ENCODE measurements at places on chromosomes 11 and 22.

GRCh38 chr22:50676661-50677492 lies 4.3 kb downstream of the SHANK3 start:
- no peak for DNase-seq

DNA sequence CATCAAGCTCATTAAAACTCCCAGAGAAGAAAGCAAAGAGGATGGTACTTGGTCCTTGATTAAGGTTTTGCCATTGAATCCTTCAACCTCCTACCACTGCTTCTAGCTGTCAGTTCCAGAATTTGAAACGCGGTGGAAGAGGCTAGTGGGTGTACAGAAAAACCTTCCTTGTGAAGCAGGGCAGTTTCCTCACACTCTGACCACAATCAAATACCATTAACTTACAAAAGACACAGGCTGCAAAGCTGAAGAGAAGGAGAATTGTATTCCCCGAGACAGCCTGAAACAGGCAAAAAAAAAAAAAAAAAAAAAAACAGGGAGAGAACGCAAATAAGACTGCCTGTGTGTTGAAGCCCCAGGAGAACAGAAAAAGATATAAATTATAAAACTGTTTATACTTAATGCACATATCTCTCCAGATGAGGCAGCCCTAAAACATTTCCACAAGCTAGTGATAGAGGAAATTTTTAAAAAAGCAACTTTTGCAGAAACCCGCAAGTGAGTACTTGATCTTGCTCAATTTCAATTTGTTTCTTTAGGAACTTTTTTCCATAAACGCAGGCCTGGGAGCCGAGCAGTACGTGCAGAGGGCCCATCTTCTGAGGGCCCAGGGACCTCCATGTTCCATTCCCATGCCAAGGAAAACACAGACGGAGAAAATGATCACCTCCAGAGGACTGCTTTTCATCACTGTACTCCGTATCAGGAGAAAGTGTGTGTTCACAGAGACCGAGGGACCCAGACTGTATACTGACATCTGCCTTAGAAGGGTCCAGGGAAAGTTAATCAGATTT lies 218.7 kb upstream of the BLID start:
- DNase-seq, result no peak

DNA sequence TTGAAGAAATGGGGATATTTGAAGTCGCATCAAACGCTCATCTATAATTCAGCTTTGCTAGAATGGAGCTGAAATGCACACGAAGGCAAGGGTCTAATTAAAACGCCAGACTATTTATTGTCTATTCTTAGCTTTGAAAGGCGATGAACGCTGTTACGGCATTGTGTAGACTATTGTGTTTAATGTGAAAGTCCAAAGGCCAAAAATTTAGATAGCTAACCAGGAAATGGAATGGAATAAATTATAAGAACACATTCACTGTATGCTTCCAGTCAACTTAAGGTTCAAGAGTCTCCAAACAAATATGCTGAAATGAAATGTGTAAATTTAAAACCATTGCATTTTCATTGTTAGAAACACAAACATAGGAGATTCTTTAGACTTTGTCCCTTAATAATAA lies 186.2 kb downstream of the CWF19L2 start:
- no peak for DNase-seq

DNA sequence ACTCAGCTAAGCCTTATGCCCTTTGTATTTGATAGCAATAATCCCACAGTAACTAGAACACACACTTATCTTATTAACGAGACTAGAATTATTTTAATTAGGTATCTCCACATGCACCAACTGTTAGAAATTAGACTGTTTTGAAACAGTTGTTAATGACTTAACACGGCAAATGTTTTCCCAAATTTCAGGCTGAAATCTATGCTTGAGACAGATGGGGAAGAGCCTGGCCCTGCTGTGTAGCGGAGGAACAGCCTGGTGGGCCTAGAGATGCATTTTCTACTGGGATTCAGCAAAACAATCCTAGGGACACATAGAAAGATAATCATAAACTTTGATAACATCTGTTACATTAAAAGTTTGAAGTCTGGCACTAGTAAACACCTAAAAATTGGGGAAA lies 273.4 kb downstream of the TTC28 start:
- DNase-seq, result no peak

Measured in NCI-H1436 (cell line).